ENCODE measurements at places on chromosomes 7 and 10.

DNA sequence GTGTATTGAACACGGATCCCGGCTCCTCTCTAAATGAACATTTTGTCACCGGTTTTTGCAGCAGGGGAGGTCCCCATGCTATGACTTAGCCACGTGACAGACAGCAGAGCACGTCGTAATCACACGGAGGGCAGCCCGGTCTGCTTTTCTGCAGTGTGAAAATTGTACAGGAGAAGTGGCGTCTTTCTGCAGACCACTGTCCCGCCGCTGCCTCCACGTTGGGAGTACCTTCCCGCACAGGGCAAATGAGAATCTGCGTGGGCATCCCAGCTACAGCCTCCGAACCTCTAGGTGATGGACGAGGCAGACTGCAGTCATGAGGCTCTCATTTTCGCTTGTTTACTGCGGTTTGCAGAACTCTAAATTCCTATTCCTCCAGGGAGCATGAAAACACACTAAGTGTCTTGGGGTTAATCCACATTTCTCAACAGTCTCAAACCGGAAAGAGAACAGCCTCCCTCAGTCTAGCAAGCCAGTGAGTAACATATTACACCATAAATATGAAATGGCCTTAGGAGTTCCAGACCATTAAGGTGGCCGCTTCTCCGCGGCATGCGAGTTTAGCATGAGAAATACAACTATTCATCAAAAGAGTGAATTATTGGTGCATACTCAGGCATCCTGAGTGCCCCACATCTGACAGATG, 89.8 kb downstream of the TCERG1L start:
- DNase-seq = no peak

DNA sequence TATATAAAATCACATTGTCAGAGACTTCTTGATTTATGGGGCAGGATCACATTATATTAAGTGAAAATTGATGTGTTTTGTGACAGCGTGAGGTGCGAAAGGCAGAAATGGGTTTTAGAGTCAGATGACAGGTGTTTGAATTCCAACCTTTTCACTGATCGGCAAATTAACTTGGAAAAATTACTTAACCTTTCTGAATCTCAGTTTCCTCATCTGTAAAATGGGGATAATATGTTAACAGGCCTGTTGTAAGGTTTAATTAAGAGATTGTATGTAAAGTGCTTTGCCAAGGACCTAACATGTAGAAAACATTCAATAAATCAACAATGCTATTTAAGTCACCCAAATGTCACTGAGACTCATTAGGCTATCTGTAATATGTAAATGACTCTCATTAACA, 221.2 kb upstream of the LYZL1 start:
- no peak for DNase-seq

DNA sequence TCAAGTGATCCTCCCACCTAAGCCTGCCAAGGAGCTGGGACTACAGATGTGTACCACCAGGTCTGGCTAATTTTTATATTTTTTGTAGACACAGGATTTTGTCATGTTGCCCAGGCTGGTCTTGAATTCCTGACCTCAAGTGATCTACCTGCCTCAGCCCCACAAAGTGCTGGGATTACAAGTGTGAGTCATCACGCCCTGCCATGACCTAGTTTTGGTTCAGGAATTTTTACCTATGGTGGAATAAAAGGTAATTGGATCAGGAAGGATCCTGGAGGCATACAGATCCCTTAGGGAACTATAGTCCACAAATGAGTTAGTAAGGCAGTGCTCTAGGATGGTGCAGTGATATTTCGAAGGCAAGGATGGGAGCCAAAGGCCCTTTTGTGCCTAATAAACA, 717.9 kb downstream of the PHTF2 start:
- no peak for DNase-seq

- DNase-seq = no peak
These were observed 57.5 kb downstream of the LCOR start for GRCh38 chr10:96889415-96890171.

DNA sequence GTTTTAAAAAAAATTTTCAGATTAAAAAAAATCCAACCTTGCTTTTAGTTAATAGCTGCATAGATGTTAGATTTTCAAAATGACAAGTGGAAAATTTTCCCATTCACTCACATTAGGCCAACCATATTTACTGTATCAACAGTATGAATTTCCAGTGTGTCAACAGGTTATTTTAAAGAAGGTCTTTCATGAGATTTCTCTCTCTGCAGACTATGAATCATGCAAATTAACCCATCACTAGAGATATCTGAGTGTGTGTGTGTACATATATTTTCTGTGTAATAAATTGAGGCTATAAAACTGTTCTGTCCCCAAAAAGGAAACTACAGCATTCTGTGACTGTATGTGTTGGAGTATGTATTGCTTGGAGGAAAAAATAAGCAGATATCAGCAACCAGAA, 305.6 kb downstream of the ARL4A start:
- no peak for DNase-seq

DNA sequence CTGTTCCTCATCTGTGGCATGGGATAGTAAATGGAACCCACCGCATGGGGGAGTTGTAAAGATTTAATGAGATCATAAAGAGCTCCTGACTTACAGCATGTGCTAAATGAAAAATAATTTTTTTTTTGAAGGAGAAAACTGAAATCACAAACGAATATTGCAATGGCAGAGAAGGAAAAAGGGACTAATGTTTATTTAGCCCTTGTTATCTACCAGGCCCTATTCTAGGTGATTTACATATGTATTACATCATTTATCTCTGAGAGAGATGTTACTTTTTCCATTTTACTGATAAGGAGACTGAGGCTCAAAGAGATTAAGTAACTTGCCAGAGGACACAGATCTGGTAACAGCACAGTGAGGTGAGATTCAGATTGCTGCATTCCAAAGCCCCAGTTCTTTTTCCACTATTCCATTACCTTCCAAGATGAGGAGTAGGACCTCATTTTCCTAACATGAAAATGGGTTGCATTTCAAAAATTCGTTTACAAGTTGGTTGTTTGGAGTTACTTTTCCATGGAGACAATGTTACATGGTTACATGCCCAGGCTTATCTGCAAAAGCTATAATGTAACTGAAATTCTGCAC, 28.6 kb downstream of the VCL start:
- no peak for DNase-seq

DNA sequence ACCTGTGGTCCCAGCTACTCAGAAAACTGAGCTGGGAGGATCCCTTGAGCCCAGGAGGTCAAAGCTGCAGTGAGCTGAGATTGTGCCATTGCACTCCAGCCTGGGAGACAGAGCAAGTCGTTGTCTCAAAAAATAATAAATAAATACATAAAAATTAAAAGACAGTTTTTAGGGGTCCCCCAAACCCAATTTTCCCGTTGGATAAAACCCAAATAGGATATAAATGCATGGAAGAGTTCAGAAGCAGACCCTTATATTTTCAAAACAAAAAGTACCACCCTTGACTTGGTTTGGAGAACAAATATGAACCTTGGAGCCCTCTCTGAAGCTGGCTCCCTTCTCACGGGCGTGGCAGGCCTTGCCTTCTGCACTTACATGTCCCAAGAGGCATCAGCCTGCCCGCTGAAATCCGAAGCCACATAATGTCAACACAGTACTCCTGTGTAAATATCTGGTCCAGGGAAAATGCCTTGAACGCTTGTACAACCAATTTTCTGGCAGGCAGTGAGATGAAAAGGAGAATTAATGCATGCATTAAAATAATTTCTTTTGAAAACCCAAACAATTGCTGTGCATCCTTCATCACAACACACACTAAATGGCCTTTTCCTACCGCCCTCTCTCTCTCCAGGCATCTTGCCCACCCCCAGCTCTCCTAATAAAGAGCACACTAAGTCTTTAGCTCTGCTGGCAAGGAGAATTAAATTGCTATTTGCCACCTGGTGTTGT, 46.4 kb upstream of the PARD3 start:
- no peak for DNase-seq

DNA sequence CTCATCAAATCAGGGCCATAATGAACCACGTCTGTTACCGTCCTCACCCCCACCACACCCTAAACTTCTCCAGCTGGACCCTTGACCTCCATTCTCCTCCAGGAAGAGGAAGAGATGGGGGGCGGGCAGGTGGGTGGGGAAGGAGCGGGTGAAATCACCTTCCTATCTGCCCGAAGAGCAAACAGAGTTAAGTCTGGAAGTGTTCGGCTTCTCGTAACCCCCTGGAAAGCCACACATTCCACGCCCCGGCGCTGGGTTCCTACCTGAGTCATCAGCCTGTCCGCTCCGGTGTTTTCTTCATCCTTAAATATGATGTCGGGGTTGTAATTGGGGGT, 736 bp downstream of the SHH start:
- DNase-seq = no peak

DNA sequence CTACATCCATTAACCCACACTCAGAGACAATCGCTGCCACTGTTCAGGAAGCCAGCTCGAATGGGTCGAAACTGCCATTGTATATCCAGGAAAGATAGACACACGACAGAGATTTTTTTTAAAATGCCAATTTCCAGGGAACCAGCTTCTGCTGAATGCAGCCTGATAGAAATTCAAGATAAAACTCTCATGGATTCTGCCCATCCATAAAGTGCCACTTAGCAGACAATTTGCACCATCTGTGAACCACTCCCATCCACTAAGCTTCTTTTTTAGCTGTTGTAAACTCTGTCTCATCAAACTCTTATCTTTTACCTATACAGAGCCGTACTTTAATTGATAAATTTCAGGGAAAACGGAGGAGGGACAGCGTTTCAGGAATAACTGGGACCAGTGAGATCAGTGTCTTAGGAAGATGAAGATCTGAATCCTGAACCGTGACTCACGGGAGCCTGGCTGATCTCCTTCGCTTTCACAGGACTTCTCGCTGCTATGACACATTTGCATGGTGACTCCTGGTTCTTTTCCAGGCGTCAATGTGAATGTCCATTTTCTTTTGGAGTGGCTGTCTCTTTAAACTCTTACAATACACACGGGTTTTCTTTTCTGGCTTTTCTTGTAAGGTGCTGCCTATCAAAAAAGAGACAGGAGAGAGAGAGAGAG, 103.4 kb downstream of the FAM204A start:
- DNase-seq = no peak

GRCh38 chr10:13560597-13560996, 26.2 kb upstream of the PRPF18 start:
- no peak for DNase-seq

GRCh38 chr7:92246360-92247101, 757 bp downstream of the ANKIB1 start:
- no peak for DNase-seq

GRCh38 chr7:155721056-155721455, 76.6 kb downstream of the RBM33 start:
- DNase-seq = no peak

DNA sequence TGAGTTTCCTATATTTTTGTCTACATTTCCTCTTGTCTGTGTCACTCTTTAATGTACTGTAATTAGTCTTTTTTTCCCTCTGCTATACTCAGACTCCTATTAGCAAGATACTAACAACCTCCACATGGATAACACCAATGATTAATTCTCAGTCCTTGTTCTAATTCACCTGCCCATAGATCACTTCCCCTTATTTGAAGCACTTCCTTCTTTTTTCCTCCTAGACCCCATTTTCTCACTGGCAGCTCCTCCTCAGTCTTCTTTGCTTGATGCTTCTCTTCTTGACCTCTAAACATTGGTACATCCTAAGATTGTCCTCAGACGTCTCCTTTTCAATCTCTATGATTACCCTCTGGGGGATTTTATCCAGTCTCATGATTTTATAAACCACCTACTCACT, 98.2 kb upstream of the IMMP2L start:
- DNase-seq = no peak

DNA sequence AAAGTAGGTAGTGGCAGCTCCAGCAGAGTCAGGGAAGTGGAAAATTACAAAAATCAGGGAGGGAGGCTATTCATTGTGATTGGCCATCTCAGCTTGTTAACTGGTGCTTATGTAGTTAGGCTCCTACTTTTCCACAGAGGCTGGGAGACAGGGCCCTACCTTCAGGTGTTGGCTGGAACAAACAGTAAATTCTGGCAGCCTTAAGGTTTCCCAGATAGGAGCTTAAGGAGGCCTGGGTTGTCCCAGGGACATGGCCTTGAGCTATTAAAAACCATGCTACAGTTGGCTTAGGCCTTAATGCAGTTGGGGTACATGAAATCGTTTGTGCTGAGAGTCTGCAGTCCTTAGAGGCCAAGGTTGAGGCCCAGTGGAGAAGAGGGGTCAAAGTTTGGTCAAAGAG, 324.5 kb downstream of the LHFPL3 start:
- DNase-seq = no peak

DNA sequence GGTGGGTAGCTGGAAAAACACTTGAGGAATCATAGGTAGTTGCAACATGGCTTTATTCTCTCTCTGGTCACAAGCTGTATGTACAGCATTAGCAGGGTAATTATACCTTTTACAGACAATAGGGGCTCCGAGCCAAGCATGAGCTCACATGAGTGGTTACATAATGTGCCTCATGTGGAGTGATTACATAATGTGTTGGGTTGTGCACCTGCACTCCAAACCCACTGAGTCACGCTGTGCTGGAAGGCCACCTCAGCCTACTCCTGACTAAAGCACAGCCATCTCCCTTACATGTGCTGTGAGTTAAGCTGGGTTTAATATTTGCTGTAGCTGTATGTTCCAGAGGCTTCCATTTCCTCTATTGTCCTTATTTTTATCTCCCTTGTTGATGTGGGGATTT, 348.7 kb upstream of the SEMA3C start:
- no peak for DNase-seq

DNA sequence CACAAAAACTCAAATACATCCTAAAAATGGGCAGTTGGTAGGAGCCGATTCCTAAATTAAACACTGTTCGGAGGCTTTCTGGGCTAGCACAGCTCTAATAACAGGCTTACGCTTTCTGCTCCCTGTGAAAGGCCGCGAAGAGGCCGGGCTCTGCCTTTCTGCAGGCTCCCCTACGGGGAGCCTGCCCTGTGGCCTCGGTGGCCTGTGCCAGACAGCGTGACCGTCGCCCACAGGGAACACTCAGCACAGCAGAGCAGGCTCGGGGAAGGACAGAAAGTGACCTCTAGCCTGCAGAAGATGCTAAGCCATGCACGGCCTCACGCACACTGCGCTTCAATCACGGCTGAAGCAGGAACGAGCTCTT, 64.2 kb downstream of the DIP2C start:
- DNase-seq = no peak

GRCh38 chr10:104353325-104354048, at the start of gene CFAP58:
Gene CFAP58, plus strand, starts transcription at chr10:104353833. Its CDS starts 65 bp downstream, at chr10:104353898.
- DNase-seq = peak; percentile 85

DNA sequence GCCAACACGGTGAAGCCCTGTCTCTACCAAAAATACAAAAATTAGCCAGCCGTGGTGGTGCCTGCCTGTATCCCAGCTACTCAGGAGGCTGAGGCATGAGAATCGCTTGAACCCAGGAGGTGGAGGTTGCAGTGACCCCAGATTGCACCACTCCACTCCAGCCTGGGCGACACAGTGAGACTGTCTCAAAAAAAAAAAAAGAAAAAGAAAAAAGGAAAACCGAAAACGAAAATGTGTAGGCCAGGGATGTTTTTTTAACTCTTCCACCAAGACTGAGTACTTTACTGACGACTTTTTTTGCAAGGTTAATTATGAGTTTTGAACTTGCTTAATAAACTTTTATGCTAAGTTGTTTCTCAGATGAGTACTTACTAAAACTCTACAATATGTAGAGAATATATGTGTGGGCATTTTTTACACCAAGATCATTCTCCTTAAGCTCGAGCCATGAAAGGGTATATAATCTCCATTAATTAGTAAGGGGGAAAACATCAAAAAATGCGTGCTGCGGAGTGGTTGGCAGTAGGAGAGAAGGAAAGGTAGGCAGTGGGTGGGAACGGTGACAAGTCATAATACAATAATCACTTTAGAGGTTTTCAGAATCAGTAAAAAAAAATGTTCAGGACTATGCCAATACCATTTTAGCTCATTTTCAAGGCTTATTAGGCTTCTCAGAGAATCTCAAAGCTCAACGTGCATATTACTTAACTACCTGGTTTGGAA, 8.6 kb upstream of the ADRB1 start:
- no peak for DNase-seq

Data from stimulated activated CD8-positive, alpha-beta memory T cell treated with anti-CD3 and anti-CD28 coated beads, Interleukin-12 subunit alpha, Interleukin-12 subunit beta, amount 100 ng/mL, for 1 hour (primary cell).